Thyroid gland (tissue), 4 donors: ENCODE measurements at places on chromosomes 7 and 10. TPM values are rescaled to one million over a fixed set of nuclear protein-coding genes. Genes with fewer than 3 reads are reported as not detected.

DNA sequence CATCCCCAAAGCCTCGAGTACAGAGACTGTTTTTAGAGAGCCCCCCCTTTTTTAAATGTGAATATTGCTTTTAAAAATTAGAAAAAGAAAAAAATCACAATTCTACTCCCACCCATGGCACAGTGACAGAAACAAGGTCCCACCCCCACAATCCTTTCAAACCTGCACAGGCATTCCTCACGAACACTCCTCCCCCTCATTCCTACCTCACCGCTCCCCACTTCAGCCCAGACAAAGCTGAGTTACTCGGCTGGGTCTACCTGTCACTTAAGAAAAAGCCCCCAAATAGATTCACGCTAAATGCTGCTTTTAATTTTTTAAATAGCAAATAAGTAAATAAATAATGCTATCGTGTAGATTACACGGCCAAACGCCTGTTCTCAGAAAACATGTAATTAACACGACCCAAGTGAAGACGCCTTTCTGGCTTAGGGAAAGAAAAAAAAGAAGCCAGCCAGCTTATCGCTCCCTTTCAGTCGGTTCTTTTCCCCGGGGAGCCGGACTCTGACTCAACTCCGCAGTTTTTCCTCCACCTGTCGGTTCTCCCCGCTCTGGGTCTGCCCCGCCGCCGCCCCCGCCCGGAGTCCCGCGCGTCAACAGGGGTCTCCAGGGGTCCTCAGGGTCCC, 739 bp downstream of the MPP7 start:
- H3K36me3 ChIP-seq = no peaks in the 10 kb centered on the region
- H3K4me3 ChIP-seq = peak overlapping the region; percentile 75
- peak overlapping the region; percentile 95 for H3K27ac ChIP-seq
- H3K4me1 ChIP-seq = no peaks in the 10 kb centered on the region
- peak; percentile 73 for DNase-seq

GRCh38 chr10:75865413-75866299, 434.2 kb downstream of the LRMDA start:
- H3K4me3 ChIP-seq = no peak overlapping the region
- H3K27me3 ChIP-seq = no peaks in the 10 kb centered on the region
- no peak for DNase-seq
- no peak overlapping the region for H3K27ac ChIP-seq

- DNase-seq = peak; percentile 49
- no peaks in the 10 kb centered on the region for H3K27me3 ChIP-seq
- no peak overlapping the region for H3K4me3 ChIP-seq
- no peaks in the 10 kb centered on the region for H3K36me3 ChIP-seq
- no peaks in the 10 kb centered on the region for H3K4me1 ChIP-seq
- H3K27ac ChIP-seq = no peak overlapping the region
These were observed 699.9 kb downstream of the INHBA start for GRCh38 chr7:41002741-41003610.

GRCh38 chr7:88437132-88437531, 130.4 kb upstream of the STEAP4 start:
- no peaks in the 10 kb centered on the region for H3K4me1 ChIP-seq
- H3K36me3 ChIP-seq = no peaks in the 10 kb centered on the region
- H3K27ac ChIP-seq = no peak overlapping the region
- H3K27me3 ChIP-seq = no peaks in the 10 kb centered on the region

DNA sequence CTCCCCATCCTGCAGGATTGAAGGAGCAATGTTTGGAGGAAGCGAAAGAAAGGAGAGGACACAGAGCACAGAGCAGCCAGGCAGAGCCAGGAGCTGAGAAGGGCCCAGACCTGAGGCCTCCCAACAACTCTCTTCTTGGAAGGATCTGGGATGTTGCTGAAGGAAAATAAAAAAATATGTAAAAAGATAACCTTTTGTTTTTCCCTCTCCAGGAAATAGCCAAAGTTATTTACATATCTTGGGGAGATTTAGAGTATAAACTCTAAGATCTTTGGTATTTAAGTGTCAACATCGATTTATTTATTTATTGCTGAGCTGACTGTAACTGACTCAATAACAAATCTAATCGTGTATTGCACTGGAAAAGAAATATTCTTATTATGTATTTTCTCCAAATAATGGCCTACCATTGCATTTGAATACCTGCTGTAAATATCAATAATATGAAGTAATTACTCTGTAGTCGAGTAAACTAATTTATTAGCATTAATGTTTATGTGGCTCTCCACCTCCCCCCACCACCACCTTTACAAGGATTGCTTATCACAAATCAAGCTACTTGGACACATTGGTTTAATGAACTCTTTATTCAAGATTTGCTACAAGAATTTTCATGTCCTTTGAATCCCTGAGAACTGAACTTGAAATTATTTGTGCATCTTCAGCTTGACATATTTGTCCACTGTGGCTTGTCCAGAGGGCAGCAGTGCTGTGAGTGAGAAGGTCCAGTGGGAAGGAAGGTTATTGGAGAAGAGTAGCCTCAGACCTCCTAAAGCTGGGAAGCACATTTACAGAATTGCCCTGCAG, 1.8 kb upstream of the HOXA11 start:
- H3K27ac ChIP-seq = no peak overlapping the region
- no peak for DNase-seq
- H3K4me1 ChIP-seq = peaks cover 39% of the 10 kb centered on the region
- H3K4me3 ChIP-seq = no peak overlapping the region

DNA sequence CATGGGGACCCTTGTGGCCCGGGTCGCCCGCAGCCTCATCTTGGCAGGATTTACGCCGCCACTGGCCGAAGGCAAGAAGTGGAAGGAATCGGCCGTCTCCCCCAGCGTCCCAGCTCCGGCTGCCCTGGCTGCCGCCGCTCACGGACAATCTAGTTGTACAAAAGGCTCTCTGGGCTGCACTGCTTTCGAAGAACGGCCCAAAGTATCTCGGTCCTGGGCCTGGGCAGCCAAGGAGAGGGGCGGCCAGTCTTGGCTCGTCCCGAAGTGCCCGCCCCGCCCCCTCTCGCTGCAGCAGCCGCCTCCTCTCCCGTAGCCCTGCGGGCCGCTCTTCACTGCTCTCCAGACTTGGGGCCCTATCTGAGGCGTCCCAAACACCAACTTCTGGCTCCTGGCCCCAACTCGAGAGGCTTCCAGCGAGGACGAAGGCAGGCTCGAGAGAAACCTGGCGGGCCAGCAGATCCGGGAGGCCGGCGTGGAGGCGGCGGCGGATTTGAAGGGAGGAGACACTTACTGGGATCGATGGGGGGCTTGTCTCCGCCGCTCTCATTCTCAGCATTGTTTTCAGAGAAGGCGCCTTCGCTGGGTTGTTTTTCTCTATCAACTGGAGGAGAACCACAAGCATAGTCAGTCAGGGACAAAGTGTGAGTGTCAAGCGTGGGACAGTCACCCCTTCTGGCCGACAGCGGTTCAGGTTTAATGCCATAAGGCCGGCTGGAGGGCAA, 809 bp downstream of the HOXA9 start:
- no peaks in the 10 kb centered on the region for H3K36me3 ChIP-seq
- no peak for DNase-seq
- H3K4me1 ChIP-seq = peaks cover 12% of the 10 kb centered on the region
- H3K27me3 ChIP-seq = peaks cover 75% of the 10 kb centered on the region
- no peak overlapping the region for H3K4me3 ChIP-seq
- no peak overlapping the region for H3K27ac ChIP-seq

DNA sequence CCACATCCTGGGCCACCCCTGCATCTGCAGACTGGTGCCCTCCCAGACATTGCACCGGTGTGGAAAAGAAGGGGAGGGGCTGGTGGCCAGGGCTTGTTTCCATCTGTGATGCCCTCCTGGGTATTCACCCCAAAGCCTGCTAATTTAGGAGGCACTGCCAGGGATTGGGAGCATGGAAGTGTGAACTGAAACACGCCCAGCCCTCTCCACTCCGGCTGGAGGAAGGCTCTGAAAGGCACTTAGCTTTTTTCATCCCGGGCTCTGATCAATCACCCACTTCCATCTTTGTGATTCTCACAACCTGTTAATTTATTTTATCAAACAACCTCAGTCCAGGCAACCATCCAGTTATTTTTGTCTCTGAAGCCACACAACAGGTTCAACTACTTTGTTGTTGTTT, 20.9 kb upstream of the CPXM2 start:
- peak overlapping the region; percentile 30 for H3K27ac ChIP-seq
- DNase-seq = peak; percentile 65
- peaks cover 28% of the 10 kb centered on the region for H3K4me1 ChIP-seq
- no peaks in the 10 kb centered on the region for H3K36me3 ChIP-seq
- H3K4me3 ChIP-seq = no peak overlapping the region

DNA sequence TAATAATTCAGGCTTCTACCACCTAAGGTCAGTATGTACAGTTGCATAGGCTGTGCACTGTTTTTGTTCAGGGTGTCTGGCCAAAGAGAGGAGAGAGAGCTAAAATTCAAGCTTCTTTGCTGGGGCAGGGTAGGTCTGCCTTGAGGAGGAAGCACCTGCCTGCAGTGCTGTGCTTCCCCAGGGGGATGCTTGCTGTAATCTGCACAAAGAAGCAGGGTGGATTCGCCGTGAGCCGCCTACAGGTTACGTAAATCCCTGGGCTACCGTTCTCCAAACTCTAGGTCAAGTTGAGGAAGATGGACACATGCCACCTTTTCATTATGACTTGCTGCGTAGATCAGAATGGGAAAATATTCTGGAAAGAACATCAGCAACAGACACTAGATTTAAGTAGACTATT, 543.3 kb downstream of the TNS3 start:
- no peak for DNase-seq
- no peaks in the 10 kb centered on the region for H3K27me3 ChIP-seq
- peaks cover 26% of the 10 kb centered on the region for H3K4me1 ChIP-seq
- no peaks in the 10 kb centered on the region for H3K36me3 ChIP-seq

DNA sequence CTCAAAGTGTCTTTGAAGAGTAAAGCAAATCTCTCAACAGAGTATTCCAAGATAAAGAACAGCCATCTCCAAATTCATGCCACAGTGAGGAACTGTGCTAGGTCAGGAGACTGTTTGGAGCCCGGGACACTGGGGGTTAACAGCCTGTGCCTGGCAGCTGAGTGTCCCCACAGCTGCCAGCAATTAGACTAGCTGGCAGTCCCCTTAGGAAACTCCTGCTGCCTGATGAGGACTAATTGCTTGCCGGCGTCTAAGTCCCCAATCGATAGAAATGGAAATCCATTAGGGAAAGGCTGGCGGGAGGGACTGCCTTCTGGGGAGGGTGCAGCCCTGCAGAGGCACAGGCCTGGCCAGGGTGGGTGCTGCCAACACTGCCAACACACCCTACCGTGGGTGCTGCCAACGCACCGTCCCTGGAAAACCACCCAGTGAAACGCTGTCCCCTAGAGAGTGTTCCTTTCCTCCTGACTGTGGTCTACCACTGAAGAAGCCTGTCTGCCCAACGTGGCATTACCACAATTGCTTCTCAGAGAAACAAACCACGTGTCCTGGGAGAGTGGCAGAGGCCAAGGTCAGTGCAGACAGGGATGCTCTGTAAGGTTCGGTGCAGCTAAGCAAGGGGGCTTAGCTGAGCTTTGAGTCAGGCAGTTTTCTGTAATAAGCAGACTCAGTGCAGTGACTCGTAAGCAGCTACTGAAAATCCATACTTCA, 60.8 kb downstream of the XRCC2 start:
- no peaks in the 10 kb centered on the region for H3K36me3 ChIP-seq
- H3K27me3 ChIP-seq = no peaks in the 10 kb centered on the region
- peak; percentile 5 for DNase-seq
- no peaks in the 10 kb centered on the region for H3K4me1 ChIP-seq
- H3K27ac ChIP-seq = no peak overlapping the region

- H3K27ac ChIP-seq = no peak overlapping the region
- no peaks in the 10 kb centered on the region for H3K4me1 ChIP-seq
- no peaks in the 10 kb centered on the region for H3K36me3 ChIP-seq
- no peaks in the 10 kb centered on the region for H3K27me3 ChIP-seq
- no peak for DNase-seq
These were observed 527.6 kb upstream of the ANKRD30A start for GRCh38 chr10:36597756-36598320.

DNA sequence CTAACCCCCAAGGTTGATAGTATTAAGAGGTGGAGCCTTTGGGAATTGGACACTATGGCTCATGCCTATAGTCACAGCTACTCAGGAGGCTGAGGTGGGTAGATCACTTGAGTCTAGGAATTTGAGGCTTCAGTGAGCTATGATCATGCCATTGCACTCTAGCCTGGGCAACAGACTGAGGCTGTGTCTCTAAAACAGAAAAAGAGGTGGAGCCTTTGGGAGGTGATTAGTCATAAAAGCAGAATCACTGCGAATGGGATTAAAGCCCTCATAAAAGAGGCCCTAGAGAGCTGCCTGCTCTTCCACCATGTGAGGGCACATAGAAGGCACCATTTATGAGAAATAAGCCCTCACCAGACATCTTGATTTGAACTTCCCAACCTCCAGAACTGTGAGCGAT, 81.9 kb downstream of the SKAP2 start:
- no peaks in the 10 kb centered on the region for H3K27me3 ChIP-seq
- H3K4me1 ChIP-seq = no peaks in the 10 kb centered on the region
- no peak overlapping the region for H3K27ac ChIP-seq
- H3K4me3 ChIP-seq = no peak overlapping the region
- no peak for DNase-seq

GRCh38 chr7:8411103-8411502, 22.3 kb upstream of the NXPH1 start:
- no peak for DNase-seq
- H3K27me3 ChIP-seq = no peaks in the 10 kb centered on the region
- no peaks in the 10 kb centered on the region for H3K36me3 ChIP-seq
- no peak overlapping the region for H3K4me3 ChIP-seq

DNA sequence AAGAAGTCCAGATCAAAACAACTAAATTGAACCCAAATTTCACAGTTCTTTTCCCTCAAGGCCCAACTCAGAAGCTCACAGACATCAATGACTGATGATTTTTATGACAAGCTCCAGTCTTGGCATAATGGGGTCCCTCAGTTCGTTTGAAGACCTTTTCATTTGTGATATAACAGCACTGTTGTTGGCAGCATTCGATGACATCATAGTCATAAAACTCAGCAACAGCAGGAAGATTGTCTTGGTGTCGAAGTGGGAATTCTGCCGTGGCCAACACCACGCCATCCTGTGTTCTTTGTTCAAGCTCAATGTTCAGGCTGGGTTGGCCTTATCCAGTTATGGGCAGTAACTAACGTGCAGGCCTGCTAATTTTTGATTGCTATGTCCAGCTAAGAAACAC, 261.7 kb downstream of the C7orf25 start:
- no peaks in the 10 kb centered on the region for H3K4me1 ChIP-seq
- H3K36me3 ChIP-seq = no peaks in the 10 kb centered on the region
- DNase-seq = no peak
- no peak overlapping the region for H3K4me3 ChIP-seq
- H3K27me3 ChIP-seq = no peaks in the 10 kb centered on the region

- DNase-seq = no peak
- H3K4me1 ChIP-seq = no peaks in the 10 kb centered on the region
- H3K4me3 ChIP-seq = no peak overlapping the region
- H3K36me3 ChIP-seq = no peaks in the 10 kb centered on the region
These were observed 626.2 kb upstream of the CNTNAP2 start for GRCh38 chr7:145490356-145490755.

Gene OR2A25
- total RNA-seq = not detected

Gene CALML5
- total RNA-seq = not detected

Gene CALHM3
- not detected for total RNA-seq

Gene AKR1D1
- total RNA-seq = not detected

Gene FLNC
- total RNA-seq = 5.7 TPM

Gene LHFPL3
- total RNA-seq = not detected

Gene BUD31
- 41.9 TPM for total RNA-seq

Gene LRRC18
- not detected for total RNA-seq

Gene CPVL
- total RNA-seq = 133 TPM

Gene BTBD16
- 0.11 TPM for total RNA-seq

Gene CCZ1
- total RNA-seq = 80.0 TPM

Gene ARL5B
- 21.5 TPM for total RNA-seq
